ENCODE measurements at places on chromosomes 4 and X.
A peak's percentile ranks its signal among the peaks of the same experiment; 100 is the strongest.

DNA sequence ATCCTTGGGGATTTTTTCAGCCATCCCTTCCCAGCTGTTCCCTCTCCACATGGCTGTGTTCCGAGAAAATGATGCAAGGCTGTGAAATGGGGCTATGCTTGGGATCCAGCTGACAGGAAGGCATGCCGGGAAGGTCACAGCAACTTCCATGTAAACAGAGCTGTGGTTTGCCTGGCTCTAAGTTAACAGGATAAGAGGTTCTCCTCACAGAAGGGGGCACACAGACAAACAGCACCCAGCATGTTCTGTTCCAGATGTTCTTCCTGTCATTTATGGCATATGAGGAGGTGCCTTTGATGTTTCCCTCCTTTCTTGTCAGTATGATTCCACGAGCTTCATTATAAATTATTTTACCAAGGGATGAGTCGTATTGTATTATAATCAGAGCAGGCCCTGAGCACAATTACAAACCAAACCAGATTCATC, 220.7 kb downstream of the ANTXR2 start:
- DNase-seq, result no peak

- no peak for DNase-seq
These were observed at the start of gene NKX3-2 for GRCh38 chr4:13543839-13544605. TSS of gene NKX3-2 (minus strand) at chr4:13544508. CDS start at chr4:13544414, 94 bp downstream.

GRCh38 chr4:32133734-32134133, 1413.6 kb downstream of the PCDH7 start:
- DNase-seq, result no peak

GRCh38 chr4:4614925-4615678, 73.3 kb upstream of the STX18 start:
- no peak for DNase-seq

DNA sequence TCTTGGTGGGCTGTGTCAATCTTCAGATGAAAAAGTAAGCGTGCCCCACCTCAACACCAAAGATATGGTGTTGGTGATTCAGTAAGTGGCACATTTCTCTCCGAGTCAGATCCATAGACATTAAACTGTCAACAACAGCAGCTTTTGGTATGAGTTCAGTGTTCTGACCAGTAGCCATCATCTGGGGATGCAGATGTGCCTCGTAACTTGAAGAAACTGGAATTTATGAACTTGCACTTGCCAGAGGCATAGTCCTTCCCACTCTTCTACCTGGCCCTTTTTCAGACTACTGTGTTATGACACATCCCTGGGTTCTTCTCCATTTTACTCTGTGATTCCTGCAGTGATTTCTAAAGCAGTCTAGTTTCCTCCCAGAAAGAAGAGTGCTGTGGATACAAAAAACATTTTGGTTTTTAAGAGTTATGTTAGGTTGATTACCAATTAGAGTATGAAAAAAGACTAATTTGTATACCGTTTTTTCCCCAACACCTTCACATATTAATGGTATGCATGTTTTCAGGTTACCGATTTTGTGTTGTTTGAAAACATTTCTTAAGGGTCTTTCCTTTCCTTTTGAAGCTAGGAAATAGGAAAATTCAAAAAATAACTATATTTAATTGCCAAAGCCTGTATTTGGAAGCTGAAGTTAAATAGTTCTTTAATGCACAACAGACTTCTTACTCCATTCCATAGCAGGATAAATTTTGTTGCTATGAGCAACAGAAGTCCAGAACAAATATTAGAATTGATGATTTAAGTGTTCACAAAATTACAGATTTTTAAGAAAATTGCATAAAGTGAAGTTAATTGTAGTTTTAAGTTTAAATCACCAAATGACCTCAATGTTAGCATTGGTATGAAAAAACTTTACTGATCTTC, 39.3 kb downstream of the NUDT6 start:
- no peak for DNase-seq

- DNase-seq, result no peak
These were observed 40.0 kb downstream of the ZFYVE28 start for GRCh38 chr4:2378401-2378800.

- DNase-seq, result no peak
These were observed 26.5 kb upstream of the ANAPC4 start for GRCh38 chr4:25350561-25350960.

DNA sequence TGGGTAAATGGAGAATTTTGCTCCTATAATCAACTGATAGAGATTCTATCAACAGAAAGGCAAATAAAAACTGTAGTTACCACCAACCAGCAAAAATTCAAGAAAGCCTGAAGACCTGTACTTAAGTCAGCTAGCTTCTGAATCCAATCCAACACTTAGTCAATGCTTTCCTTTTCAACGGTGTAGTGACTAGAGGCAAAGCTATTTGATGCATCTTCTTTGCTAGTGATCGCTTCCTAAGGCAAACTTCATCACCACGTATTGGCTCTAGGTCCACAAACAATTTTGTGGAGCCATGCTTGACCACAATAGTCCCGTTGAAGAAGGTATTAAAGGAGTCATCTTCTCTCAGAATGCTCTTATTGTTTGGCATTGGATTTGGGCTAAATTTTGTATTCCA, 25.0 kb upstream of the UBA6 start:
- DNase-seq, result no peak

DNA sequence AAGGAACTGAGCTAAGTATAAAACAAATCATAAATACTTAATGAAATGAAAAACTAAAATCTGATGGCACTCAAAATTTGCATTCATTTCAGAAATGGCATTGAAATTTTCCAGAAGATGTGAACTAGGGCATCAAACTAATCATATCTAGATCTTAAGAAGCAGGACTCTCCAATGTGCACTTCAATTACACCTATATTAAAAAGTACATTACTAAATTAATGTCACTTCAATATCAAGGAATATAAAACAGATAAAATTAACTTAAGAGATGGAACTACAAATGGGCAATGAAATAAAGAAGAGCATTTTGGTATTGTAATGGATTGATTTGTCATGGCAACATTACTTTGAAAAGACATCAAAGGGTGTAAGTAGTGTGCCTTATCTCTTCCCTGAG, 20.3 kb downstream of the NPY2R start:
- DNase-seq, result no peak

DNA sequence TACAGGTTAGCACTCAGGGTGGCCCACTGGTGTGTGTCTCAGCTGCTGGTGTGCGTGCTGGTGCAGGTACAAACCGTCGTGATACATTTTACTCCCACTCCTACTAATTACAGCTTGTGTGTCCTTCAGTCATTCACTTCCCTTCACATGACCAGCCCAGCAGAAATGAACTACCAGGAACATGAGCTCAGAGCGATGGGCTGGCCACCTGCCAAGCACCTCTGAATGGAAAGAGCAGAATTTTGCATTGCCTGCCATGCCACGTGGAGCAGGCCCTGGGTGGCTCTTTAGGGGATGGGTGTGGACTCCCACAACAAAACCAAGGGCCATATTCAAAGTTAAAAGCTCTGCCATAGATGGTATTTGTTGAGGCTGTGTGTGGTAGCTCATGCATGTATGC, 58.9 kb upstream of the PGM2 start:
- DNase-seq, result no peak

- DNase-seq, result no peak
These were observed 19.9 kb downstream of the MAGEB17 start for GRCh38 chrX:16187024-16187760.

GRCh38 chrX:138946926-138947325, 235.4 kb upstream of the FGF13 start:
- no peak for DNase-seq

GRCh38 chr4:98793658-98794057, 135.2 kb upstream of the TSPAN5 start:
- no peak for DNase-seq

GRCh38 chr4:52983563-52984303, 121.6 kb downstream of the RASL11B start:
- DNase-seq, result no peak

DNA sequence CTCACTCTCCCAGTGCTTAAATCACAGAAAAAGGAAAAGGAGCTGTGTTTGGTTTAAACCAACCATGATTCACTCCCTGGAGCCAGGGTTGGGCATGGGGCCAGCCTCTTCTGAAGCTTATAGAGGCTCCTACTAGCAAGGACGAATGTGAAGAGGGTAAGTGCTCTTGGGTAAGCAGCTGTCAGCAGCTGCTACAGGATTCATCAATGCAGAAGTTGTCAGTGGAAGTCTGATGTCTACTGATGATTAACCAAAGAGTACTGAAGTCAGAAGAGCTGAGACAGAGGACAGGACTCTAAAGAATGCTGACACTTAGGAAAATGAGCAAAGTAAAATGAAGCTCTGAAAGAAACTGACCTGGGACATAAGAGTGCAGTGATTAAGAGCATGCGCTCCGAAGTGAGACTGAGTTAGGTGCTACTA, 32.7 kb upstream of the JADE1 start:
- DNase-seq, result no peak

- DNase-seq, result no peak
These were observed 163.9 kb downstream of the SLC7A11 start for GRCh38 chr4:138078253-138078652.

- DNase-seq, result no peak
These were observed 81.3 kb downstream of the ACOX3 start for GRCh38 chr4:8359193-8359592.

DNA sequence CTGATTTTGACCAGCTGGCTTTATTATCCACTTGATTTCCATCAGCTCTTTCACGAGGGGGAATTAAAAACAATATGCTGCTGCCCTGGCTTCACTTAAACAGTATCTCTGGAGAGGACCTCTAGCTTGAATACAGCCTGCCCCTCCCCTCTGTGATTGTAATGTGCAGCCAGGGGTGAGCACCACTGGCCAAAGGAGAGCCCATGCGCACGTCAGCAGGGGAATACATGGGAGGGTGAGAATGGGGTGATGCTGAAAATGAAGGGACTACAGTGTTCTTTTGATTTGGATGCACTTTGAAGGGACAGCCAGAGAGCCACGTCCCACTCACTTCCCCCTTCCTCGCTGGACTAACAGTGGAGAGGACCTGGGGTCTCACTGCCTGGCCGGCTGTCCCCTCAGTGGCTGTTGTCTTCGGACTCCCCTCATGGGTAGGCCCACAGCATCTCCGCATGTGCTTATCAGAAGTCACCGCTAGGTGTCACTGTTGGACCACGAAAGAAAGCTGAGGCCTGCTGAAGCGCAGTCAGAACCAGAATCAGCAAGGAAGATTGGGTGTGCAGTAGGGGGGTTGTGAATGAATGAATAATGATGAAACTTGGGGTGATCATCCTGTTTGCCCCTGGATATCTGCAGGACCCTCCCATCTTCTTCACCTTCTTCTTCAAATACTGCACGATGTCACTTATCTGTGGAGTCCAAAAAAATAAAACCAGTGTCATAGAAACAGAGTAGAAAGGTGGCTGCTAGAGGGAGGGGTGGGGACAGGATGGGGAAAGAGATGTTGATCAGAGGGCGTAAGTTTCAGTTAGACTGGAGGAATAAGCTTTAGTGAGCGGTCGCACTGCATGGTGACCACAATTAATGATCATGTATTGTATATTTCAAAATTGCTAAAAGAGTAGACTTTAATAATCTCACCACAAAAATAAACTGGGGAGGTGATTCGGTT, 32.8 kb downstream of the CLCN4 start:
- DNase-seq, result peak; percentile 13

GRCh38 chr4:94412658-94413038, 39.1 kb upstream of the PDLIM5 start:
- DNase-seq, result no peak

DNA sequence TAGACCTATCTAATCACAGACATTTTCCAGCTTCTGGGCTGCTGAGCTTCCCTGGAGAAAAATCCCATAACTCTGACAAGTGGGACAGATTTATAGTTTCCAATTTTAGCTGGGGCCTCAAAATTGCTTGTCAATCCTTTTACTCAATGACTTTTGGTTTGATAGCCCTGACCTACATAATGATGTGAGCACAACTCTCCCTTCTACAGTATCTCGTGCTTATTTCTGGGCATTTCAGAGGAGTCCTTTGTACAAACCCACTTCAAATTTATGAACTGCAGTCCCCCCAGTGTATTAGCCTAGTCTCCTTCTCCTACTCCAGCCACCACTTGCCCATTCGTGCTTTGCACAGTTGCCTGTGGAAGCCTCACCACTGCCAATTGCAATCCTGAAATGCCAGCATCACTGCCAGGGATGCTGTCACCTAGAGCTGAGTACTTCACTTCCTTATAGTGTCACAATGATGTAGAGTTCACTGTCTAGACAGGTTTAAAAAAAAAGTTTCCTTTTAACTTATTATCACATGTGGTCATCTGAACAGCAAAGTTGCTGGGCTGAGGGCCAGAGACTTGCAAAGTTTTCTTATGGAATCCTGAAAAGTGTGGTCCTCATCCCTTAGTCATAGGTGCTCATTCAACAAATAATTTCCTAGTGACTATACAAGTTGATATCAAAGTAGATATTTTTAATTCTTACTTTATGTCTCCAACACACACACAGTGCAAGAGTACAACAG, 21.2 kb downstream of the TRAM1L1 start:
- no peak for DNase-seq

DNA sequence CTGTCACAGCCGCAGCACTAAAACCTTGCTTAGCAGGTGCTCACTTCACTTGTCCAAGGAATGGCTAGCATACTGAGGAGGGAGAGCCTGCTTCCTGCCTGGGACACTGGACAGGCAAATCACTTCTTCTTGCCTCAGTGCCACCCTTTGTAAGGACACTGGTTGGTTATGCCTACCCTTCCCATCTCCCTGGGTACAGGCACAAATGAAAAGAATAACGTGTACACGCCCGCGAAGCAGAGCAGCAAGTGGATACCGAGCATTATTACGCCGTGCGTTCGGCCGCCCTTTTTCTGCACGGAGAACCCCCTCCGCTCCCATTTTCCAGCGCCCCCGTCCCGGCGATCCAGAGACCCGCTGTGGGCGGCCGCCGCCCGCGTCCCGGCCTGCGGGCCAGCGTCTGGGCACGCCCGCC, 338 bp upstream of the KLHL2 start:
- DNase-seq, result no peak

DNA sequence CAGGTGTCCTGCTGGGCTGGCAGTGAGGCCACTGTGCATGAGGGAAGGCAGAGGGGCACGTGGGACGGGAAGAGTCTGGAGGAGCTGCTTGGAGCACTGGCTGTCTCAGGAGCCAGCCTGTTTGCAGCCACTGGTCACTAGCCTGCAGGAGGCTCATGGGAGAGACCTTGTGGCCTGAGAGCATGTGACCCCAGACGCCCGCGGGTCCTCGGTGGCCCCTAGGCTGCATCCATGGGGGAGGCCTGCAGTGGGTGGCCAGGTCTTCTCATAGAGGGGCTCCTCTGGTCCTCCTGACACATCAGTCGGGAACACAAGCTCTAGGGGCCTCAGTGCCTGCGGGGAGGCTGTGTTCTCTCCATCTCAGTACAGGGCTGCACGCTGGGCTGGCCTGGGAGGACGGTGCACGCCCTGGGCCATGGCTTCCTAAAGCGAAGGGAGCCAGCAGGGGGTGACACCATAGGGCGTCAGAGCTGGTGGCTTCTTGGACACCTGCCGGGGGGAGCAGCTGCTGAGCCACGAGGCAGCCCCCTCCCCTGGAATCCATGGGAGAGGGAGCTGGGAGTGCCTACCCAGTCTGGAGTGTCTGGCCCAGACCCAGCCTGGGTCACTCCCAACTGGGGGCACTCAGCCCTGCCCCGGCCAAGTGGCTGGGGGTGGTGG, 12.3 kb downstream of the NAT8L start:
- no peak for DNase-seq

GRCh38 chr4:26884486-26884988, 23.9 kb downstream of the STIM2 start:
- DNase-seq, result no peak

GRCh38 chr4:137601934-137602333, 69.6 kb upstream of the PCDH18 start:
- no peak for DNase-seq

GRCh38 chrX:13473442-13474163, 95.8 kb upstream of the EGFL6 start:
- no peak for DNase-seq

Data from T-helper 2 cell (primary cell).